ENCODE measurements at places on chromosomes 16 and 17.

DNA sequence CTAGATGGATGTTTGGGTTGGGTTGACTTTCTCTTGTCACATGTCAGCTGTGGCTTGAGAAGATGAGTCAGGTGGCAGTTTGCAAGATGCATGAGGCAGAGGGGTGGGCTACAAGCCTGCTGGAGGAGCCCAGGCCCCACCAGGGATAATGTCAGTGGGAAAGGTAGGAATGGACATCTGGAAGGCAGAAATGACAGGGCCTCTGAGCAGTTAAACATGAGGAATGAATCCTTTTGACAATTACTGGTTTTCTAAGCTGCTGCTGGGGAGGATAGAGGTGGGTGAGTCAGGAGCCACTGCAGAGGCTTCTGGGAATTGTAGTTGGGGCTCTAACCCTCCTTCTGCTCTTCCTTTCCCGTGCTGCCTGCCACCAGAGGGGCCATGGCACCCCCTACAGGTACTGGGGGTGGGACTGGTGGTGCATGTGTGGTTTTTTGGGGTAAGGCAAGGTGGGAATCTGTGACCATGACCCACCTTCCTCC is 15.7 kb downstream of the SLC52A1 start:
- DNase-seq: peak; percentile 54

DNA sequence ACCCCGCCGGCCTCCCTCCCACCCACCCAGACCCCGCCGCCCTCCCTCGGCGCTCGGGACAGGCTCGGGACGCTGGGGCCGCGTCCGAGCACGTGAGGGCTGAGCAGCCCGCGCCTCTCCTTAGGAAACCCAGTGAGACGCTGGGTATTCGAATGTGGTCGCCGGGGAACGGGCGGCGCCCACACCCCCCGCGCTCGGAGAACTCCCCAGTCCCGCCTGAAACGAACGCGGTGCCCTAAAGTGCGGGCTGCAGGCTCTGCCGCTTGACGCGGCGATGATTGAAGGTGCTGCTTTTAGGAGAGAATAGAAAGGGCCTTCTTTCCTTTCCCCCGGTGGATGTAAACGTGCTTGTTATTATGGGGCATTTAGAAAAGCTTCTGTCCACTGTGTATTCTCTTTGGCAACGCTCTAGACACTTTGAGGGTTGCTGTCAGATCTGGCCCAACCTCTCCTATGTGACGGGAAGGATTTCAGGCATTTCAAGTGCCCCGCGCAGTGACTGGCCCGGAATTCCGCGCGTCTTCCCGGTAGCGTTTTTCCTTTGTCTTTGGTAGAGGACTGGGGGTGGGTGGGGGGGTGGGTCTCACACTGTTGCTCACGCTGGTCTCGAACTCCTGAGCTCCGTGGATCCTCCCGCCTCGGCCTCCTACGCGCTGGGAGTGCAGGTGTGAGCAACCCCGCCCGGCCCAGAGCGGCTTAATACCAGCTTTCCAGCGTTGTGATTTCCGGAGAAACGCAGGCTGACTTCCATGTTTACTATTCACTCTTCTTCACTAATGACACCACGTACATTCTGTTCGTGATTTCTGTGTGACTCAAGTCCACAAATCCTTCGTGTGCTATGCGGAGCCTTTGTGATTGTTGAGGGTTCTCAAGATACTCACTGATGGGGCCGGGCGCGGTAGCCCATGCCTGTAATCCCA is 21.8 kb upstream of the FOXK2 start:
- DNase-seq: peak; percentile 43

GRCh38 chr17:40582328-40582901 is 17.1 kb upstream of the CCR7 start:
- no peak for DNase-seq

GRCh38 chr17:1908699-1909309 is 79.0 kb downstream of the RPA1 start:
- peak; percentile 78 for DNase-seq

DNA sequence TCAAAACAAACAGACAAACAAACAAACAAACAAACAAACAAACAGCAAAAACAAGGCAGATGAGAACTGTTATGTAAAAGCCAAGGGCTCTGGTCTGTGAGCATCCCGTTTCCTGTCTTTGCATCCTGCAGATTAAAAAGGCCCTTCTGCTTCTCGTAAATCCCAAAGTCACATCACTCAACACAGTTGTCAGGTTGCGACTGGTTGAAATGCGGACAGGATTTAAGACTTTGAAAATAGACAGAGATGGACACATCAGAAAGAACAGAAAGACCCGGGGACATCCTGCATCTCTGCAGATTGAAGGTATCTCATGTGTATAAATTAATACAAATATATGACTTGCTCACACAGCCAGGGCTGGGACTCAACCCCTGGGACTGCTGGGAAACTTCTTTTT is 18.2 kb upstream of the TMC7 start:
- no peak for DNase-seq

Data from mesendoderm (in vitro differentiated cells).